ENCODE measurements at places on chromosomes 12 and 14.

- H3K36me3 ChIP-seq, result no peaks in the 10 kb centered on the region
- no peak for DNase-seq
- no peak overlapping the region for H3K27ac ChIP-seq
- peaks cover 5% of the 10 kb centered on the region for H3K4me1 ChIP-seq
These were observed 121.8 kb downstream of the TBC1D30 start for GRCh38 chr12:64946132-64946829.

- no peak for DNase-seq
- no peak overlapping the region for H3K27ac ChIP-seq
- no peaks in the 10 kb centered on the region for H3K4me1 ChIP-seq
- no peak overlapping the region for H3K4me3 ChIP-seq
- H3K27me3 ChIP-seq, result no peaks in the 10 kb centered on the region
- H3K36me3 ChIP-seq, result no peaks in the 10 kb centered on the region
These were observed 31.6 kb upstream of the PTPRQ start for GRCh38 chr12:80412343-80412953.

GRCh38 chr12:79156846-79157463 is 292.4 kb downstream of the SYT1 start:
- no peaks in the 10 kb centered on the region for H3K36me3 ChIP-seq
- no peak for DNase-seq
- H3K4me1 ChIP-seq, result peaks cover 10% of the 10 kb centered on the region
- H3K4me3 ChIP-seq, result no peak overlapping the region

DNA sequence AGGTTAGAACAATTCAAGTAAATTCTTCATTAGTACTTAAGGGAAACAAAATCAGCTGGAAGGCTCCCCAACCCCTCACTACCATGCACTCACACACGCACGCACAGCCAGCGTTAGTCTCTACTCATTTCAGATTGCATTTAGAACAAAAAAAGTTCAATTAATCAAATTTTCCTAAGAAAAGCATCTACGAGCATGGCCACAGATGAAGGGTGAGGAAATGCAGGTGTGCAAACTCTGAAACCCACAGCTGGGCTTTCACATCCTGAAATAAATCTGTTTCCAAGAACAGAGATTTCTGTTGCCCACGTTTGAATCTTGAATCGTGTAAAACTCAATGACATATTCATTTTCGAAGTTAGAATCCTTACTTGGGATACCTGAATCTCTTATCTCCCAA is 62.6 kb downstream of the SEL1L start:
- no peak for DNase-seq
- H3K27me3 ChIP-seq, result no peaks in the 10 kb centered on the region
- H3K27ac ChIP-seq, result no peak overlapping the region
- no peak overlapping the region for H3K4me3 ChIP-seq
- peaks cover 5% of the 10 kb centered on the region for H3K36me3 ChIP-seq

- peaks cover 22% of the 10 kb centered on the region for H3K4me1 ChIP-seq
- peaks cover 52% of the 10 kb centered on the region for H3K27me3 ChIP-seq
- DNase-seq, result no peak
- peak overlapping the region; percentile 49 for H3K27ac ChIP-seq
- no peaks in the 10 kb centered on the region for H3K36me3 ChIP-seq
- peak overlapping the region; percentile 86 for H3K4me3 ChIP-seq
These were observed 11.2 kb downstream of the CPNE6 start for GRCh38 chr14:24082411-24083080.

DNA sequence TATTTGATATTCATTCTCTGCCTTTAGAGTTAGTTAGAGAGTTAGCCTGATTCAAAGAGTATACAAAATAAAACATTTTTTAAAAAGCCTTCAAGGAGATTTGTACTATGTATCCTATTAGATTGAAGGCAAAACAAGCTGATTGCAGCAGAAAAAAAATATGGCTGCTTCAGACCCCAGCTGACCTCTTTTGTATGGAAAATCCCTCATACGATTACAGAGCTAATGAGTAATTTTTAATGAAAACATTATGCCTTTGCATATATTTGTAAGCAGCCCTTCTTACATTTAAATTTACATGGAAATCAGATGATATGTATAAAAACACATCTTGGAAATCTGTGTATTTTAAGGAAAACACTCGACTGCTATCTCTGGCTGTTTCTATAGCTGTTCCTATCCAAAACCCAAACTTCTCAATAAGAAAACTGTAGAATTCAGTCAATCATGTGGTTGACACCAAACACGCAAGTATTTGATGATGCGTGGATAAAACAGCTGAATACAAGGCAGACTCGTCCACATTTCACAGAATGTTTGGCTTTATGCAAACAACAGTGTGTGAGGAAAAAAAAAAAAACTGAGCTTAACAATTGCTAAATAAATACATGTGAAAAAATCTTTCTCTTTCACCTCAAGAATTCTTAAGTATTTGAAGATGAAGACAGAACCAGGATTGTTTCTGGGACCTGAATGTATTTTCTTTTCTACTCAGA is 275.3 kb downstream of the EGLN3 start:
- no peak overlapping the region for H3K27ac ChIP-seq
- DNase-seq, result no peak
- H3K27me3 ChIP-seq, result peaks cover 18% of the 10 kb centered on the region
- H3K36me3 ChIP-seq, result peaks cover 3% of the 10 kb centered on the region
- no peak overlapping the region for H3K4me3 ChIP-seq
- H3K4me1 ChIP-seq, result peaks cover 11% of the 10 kb centered on the region

DNA sequence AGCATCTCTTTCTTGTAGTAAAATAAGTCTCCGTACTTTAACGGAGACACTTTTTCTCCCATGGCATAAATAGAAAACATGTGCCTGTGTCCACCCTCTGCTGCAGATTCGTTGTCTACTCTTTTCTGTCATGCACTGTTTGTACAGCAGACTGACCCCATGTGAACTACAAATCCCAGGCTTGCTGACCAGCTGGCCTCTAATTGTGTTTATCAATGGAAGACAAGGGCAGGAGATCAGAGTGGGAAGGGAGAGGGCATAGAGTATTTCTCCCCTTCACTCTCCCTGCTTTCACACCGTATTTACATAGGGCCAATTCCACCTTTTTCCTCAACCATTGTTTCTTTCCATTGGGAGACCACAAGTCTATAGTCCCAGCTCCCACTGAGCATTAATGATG is 31.0 kb upstream of the TMTC2 start:
- peaks cover 21% of the 10 kb centered on the region for H3K4me1 ChIP-seq
- H3K27ac ChIP-seq, result no peak overlapping the region
- no peak for DNase-seq
- H3K27me3 ChIP-seq, result no peaks in the 10 kb centered on the region
- no peak overlapping the region for H3K4me3 ChIP-seq

DNA sequence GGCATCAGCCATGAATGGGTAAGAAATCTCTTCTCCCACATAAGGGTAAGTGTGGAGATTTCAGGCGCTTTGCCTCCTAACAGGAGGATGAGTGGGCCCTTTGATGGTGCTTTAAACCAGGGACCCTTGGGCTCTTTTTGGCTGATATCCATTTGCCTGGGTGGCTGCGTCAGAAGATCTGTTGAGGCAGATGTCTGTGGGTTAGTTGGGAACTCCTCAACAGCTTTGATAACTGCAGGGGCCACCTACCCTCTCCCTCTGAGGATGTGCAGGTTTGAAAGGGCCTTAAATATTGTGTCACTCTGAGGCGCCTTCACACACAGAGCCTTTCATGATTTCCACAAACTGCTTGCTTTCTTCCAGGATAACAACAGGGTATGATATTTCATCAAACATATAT is 210.7 kb downstream of the PPM1H start:
- no peak overlapping the region for H3K4me3 ChIP-seq
- no peak for DNase-seq
- peaks cover 40% of the 10 kb centered on the region for H3K4me1 ChIP-seq
- peak overlapping the region; percentile 97 for H3K27ac ChIP-seq

- no peak overlapping the region for H3K27ac ChIP-seq
- peaks cover 100% of the 10 kb centered on the region for H3K27me3 ChIP-seq
- no peak overlapping the region for H3K4me3 ChIP-seq
- no peaks in the 10 kb centered on the region for H3K36me3 ChIP-seq
- peaks cover 4% of the 10 kb centered on the region for H3K4me1 ChIP-seq
- DNase-seq, result no peak
These were observed 35.1 kb upstream of the TBX5 start for GRCh38 chr12:114441039-114441383.

DNA sequence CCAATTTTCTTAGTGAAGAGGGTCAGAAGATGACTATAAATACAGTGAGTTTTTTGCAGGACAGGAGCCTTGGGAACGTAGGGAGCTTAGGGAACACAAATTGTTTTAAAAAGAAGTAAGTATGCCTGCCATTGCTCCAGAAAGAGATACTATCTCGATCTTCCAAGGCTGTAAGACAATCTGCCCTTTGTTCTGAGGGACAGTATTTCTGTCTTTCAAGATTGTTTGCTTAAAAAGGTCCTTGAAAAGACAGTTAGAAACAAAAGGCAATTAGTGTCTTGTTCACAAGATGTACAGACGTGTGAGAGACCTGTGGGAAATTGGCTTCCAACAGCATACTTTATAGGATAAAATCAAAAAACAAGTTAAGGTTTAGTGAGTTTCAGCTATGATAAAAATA is 321.2 kb upstream of the FAR2 start:
- H3K36me3 ChIP-seq, result peaks cover 6% of the 10 kb centered on the region
- no peak for DNase-seq
- no peak overlapping the region for H3K4me3 ChIP-seq
- no peaks in the 10 kb centered on the region for H3K4me1 ChIP-seq

GRCh38 chr14:58750321-58751269 is 112.8 kb downstream of the DACT1 start:
- H3K4me1 ChIP-seq, result peaks cover 35% of the 10 kb centered on the region
- no peak for DNase-seq
- no peaks in the 10 kb centered on the region for H3K36me3 ChIP-seq
- H3K27ac ChIP-seq, result no peak overlapping the region

DNA sequence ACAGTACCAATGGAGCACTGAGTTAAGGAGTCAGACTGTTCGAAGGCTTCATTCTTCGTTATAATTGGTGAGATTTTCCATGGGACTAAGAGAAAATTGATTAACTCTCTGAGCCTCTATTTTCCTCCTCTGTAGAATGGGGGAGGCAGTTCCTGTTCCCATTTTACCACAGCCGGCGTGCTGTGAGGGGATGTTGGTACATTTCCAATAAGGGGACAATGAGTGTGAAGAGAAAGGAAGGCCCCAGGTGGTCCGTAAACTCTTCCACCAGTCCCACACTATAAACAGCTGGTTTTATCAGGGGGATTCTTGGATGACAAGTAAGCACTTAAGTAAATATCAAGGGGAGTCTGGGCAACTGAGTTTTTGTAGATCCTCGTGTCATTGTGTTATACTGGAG is 109.9 kb downstream of the DAD1 start:
- no peak overlapping the region for H3K4me3 ChIP-seq
- H3K36me3 ChIP-seq, result no peaks in the 10 kb centered on the region
- DNase-seq, result no peak
- H3K27ac ChIP-seq, result no peak overlapping the region
- peaks cover 53% of the 10 kb centered on the region for H3K4me1 ChIP-seq

DNA sequence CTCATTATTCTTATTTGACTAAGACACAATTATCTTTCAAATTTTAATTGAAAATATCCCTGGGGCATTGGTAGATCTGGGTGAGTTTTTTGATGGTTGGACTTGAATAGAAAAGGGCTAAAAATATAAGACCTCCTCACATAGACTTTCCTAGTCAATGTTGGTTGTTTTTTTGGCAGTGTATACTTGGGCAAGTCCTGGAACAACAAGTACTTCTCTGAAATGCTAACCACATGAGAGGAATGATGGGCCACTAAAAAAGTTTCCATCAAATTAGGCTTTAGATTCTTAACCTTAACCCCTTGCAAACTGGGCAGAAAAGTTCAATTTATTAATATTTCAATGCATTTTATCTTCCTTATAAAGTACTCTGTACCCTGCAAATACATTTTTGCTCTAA is 97.6 kb downstream of the FGD4 start:
- H3K36me3 ChIP-seq, result peaks cover 4% of the 10 kb centered on the region
- H3K27ac ChIP-seq, result no peak overlapping the region
- no peak for DNase-seq

- H3K36me3 ChIP-seq, result no peaks in the 10 kb centered on the region
- no peaks in the 10 kb centered on the region for H3K27me3 ChIP-seq
- no peak overlapping the region for H3K4me3 ChIP-seq
- peaks cover 68% of the 10 kb centered on the region for H3K4me1 ChIP-seq
These were observed 16.8 kb downstream of the PELI2 start for GRCh38 chr14:56135001-56135400.

- H3K36me3 ChIP-seq, result no peaks in the 10 kb centered on the region
- no peak overlapping the region for H3K27ac ChIP-seq
- H3K4me3 ChIP-seq, result peak overlapping the region; percentile 76
- peaks cover 29% of the 10 kb centered on the region for H3K4me1 ChIP-seq
- H3K27me3 ChIP-seq, result peaks cover 79% of the 10 kb centered on the region
These were observed 2.3 kb downstream of the PAPLN start for GRCh38 chr14:73239393-73240241.

DNA sequence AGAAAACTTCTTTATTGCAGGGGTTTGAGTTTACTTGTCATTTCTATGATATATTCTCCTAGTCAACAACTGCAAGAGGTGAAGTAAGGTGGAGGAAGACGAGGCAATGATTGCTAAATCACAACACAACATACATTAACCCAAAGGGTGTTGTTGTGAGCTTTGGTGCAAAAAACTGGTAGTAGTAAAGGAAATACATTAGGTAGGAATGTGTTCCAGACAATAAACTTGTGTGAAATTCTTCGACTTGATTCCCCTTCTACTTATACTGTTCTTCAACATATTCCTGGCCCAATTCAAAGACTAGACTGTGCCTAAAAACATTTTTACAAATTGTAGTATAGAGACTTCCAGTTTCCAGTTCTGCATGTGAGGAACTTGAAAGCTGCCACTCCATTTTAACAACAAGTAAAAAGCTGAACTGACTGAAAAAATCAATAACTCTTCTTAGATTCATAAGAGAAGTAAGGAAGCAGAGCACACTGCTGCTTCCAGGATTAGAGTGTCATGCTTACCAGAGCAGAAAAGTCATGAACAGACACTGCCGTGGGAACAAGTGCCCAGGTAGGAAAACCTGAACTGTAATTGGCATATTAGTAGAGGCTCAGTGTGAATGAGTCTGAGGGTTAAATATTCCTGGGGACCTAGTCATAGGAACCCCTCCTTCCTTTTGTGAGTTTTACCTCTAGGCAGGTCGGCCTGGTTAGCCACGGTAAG is 22.2 kb downstream of the COX8C start:
- no peaks in the 10 kb centered on the region for H3K4me1 ChIP-seq
- no peak overlapping the region for H3K4me3 ChIP-seq
- no peak overlapping the region for H3K27ac ChIP-seq
- no peak for DNase-seq
- no peaks in the 10 kb centered on the region for H3K36me3 ChIP-seq

DNA sequence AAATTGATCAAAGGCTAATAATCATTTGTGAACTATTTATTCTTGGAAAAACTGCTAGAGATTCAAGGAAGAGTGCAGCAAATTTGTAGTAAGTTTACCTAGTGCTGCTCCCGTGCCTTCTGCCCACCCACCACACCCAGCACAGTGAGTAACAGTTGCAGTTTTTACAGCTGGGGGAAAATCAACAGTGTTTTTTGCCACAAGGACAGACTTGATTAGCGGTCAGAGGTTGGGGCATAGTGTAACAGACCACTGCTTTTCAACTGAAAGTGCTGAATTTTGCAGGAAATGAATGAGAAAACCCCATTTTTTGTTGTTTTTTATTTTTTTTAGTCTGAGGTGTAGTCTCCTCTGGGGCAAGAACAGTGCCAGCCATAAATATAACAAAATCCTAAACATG is 7.5 kb upstream of the KLRK1 start:
- H3K4me1 ChIP-seq, result peaks cover 4% of the 10 kb centered on the region
- H3K27ac ChIP-seq, result no peak overlapping the region
- H3K4me3 ChIP-seq, result no peak overlapping the region
- H3K36me3 ChIP-seq, result no peaks in the 10 kb centered on the region
- no peak for DNase-seq

GRCh38 chr12:27551172-27551840 is 27.3 kb downstream of the PPFIBP1 start:
- no peak overlapping the region for H3K4me3 ChIP-seq
- H3K27me3 ChIP-seq, result no peaks in the 10 kb centered on the region
- DNase-seq, result no peak
- H3K4me1 ChIP-seq, result peaks cover 46% of the 10 kb centered on the region
